ENCODE measurements at places on chromosomes 11 and 22.

- DNase-seq, result no peak
Measured at GRCh38 chr22:26646158-26646557, 11.2 kb upstream of the MIAT start.

DNA sequence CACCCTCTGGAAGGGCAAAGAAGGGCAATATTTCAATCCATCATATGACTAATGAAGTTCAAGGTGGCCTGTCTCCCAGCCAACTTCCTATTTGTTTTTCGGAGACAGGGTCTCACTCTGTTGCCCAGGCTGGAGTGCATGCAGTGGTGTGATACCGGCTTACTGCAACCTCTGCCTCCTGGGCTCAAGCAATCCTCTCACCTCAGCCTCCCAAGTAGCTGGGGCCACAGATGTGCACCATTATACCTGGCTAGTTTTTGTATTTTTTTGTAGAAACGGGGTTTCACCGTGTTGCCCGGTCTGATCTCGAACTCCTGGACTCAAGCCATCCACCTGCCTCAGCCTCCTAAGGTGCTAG is 13.4 kb downstream of the ABTB2 start:
- no peak for DNase-seq

- DNase-seq, result no peak
Measured at GRCh38 chr11:92775003-92775676, 194.3 kb upstream of the MTNR1B start.

- no peak for DNase-seq
Measured at GRCh38 chr11:20589796-20590195, 9.6 kb upstream of the SLC6A5 start.

GRCh38 chr22:49400941-49401598 is 426.6 kb downstream of the BRD1 start:
- no peak for DNase-seq

- no peak for DNase-seq
Measured at GRCh38 chr22:18063306-18063705, 14.5 kb upstream of the PEX26 start.

GRCh38 chr22:18065256-18065655 is 12.5 kb upstream of the PEX26 start:
- DNase-seq, result no peak

DNA sequence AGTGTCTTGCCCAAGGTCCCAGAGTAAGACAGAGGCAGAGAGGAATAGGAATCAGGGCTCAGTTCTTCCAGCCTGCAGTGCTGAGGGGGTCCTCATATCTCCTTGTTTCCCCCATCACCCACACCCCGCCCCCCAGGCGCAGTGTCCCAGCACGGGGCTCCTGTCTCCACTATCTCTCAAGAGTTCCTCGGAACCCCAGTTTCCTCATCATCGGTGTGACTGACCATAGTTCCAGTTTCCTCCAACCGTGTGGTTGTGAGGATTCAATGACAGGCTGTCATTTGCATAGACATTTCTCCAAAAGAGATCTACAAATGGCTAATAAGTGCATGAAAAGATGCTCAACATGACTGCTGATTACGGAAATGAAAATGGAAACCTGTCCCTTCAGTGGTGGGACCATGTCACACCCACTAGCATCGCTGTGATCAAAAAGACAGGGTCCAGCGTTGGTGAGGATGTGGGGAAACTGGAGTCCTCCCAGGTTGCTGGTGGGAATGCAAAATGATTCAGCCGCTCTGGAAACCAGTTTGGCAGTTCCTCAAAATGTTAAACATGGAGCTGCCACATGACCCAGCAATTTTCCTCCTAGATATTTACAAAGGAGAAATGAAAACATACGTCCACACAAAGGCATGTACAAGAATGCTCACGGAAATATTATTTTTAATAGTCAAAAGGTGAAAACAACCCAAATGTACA is 31.8 kb upstream of the PDGFB start:
- no peak for DNase-seq

GRCh38 chr22:24323695-24324094 is 53.1 kb downstream of the SPECC1L start:
- no peak for DNase-seq

GRCh38 chr11:14331476-14332136 is 27.4 kb downstream of the RRAS2 start:
- no peak for DNase-seq

DNA sequence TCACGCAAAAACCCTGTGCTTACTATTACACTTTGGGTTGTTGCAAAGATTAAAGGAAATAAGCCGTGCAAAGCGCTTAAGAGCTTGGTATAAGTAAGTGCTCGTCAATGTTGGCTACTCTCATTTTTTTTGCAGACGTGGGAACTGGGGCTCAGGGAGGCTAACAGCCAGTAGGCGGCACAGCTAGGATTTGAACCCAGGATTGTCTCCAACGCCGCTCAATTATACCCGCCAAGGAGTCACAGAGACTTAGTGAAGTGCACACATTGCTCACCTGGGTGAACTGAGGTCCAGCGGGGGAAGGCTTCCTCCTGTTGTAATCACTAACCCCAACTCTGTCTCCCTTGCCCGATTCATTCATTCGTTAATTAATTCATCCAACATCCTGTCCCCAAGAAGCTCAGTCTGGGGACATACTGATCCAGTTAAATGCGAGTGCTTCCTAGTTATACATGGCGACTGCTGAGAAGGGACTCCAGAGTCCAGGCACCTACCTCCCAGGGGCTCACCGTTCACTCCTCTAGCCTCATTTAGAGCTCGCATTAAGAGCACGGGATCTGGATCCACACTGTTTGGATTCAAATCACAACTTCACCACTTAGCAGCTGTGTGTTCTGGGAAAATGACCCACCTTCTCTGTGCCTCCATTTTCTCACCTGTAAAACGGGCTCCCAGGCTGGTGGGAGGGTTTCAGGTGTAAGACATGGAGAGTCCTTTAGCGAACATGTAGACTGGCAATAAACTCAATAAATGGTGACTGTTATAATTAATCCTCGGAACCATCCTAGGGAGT is 838 bp upstream of the MTFP1 start:
- no peak for DNase-seq

DNA sequence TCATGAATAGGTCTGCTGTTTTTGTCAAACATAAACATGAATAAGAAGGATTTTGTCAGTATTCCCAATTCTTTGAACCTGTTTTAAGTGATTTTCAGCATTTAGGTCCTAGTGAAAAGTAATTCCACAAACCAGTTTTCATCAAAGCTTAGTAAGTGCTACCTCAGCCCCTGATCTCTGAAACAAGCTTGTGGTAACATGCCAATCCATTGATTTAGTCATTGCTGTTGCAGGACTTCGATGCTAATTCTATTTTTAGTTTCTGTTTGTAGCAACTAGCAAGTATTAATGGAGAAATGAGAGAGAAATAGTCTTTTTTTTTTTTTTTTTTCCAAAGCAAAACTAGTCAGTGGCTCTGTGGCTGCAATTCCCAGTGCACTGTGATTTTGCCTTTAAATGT is 91.4 kb downstream of the JRKL start:
- no peak for DNase-seq

DNA sequence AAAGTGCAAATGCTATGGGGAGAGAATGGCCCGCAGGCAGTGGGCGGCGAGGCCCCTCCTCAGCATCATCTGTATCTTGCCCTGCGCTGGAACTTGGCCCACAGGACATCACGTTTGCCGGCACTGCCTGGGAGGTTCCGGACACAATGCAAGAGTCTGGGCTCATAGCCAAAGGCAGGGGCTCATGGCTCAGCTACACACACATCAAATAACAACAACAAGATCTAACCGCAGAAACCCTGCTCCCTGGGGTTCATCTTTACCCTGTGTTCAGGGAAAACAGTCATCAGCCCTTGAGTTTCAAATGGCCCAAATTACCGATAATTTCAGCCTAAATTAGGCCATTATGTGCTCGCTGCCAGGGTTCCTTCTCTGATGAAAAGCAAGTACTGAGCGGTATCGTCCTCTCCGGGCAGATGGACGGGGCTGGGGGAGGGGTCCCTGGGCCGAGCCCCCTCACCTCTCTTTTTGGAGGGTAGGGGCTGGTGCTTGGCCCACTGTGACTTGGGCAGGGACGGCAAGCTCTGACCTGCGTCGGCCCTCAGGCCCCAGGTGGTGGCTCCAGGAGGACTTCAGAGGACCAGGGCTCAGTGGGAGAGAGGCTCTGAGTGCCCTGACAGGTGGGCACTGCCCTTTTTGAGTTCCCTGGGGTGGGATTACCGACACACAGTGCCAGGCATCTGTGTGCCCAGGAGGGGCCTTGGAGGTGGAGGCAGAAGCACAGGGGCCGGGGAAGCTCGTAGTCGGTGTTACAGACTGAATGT is 25.0 kb upstream of the GAL start:
- no peak for DNase-seq

- DNase-seq, result no peak
Measured at GRCh38 chr11:89495951-89496350, 4.8 kb upstream of the NOX4 start.

GRCh38 chr11:64028398-64029115 is 7.2 kb upstream of the FLRT1 start:
- no peak for DNase-seq

DNA sequence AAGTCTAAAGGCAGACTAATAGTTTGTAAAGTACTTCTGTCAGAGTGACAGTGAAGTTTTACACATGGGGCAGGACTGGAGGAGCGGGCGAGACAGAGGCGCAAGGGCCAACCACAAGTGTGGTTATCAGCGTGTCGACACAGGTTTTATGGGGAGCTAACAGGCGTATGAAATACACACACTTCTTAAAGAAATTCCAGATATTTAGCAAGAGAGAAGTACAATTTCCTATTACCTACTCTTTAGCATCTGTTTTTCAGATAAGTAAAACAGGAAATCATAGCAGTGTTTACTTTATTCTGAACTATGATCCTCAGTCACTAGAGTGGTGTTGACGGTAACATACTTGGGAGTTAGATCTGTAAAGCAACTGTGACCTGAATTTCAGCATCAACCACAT is 22.5 kb downstream of the VSIG10L2 start:
- peak; percentile 26 for DNase-seq

- no peak for DNase-seq
Measured at GRCh38 chr11:113664981-113665710, 41.0 kb downstream of the TMPRSS5 start.

GRCh38 chr11:2358754-2359442 is 18.2 kb upstream of the CD81 start:
- DNase-seq, result no peak

DNA sequence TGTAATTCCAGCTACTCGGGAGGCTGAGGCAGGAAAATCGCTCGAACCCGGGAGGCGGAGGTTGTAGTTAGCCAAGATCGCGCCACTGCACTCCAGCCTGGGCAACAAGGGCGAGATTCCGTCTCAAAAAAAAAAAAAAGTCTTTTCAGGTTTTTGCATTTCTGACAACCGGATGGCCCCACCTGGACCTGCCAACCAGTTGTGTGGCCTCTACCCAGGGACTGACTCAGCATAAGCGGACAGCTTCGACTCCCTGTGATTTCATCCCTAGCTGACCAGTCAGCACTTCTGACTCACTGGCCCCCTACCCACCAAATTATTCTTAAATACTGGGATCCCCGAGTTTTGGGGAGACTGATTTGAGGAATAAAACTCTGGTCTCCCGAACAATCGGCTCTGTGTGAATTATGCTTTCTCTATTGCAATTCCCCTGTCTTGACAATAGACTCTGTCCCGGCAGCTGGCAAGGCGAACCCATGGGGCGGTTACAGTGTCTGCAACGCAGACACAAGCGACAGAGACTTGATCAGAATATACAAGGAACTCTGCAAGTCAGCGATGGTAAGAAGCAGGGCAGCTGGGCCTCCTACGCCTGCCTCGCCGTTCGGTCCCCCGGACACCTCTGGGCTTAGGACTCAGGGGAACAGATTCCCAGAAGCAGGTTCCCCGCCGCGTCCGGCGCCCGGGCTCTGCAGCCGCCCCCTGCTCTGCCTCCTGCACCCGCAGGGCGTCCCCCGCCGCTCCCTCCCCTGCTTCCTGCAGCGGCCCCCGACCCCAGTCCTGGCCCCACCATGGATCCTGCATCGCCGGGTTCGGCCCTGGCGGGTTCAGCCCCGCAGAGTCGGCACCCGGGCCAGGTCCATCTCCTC is 741 bp upstream of the TALDO1 start:
- no peak for DNase-seq

- peak; percentile 44 for DNase-seq
Measured at GRCh38 chr11:134242376-134242775, 10.8 kb downstream of the THYN1 start.

- no peak for DNase-seq
Measured at GRCh38 chr22:46596819-46597218, 23.4 kb upstream of the GRAMD4 start.

- no peak for DNase-seq
Measured at GRCh38 chr11:117171007-117171403, 7.5 kb upstream of the SIDT2 start.

DNA sequence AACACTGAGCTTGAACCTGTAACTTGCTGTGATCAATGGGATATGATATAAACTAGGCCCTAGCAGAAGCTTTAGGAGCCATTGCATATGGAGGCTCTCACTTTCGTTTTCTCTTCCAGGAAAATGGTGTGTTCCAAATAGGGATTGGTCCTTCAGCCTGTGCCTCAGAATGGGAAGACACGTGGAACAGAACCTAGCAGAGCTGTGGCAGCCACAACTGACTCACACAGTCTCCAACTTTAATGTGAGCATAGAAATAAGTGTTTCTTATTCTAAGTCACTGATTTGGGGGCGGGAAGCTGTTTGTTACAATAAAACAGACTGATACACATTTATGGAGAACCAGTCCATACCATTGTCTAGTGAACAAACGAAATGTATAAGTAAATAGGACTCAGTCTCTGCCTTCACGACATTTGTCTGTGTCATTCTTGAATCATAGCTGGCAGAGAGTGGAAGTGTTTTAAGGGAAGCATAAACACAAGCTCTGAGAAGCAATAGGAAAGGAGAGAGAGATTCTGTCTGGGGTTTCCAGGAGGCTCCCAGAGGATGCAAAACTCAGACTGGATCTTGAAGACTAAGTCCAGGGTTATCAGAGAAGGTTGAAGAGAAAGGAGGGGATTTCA is 97.3 kb downstream of the GALNT18 start:
- DNase-seq, result no peak

DNA sequence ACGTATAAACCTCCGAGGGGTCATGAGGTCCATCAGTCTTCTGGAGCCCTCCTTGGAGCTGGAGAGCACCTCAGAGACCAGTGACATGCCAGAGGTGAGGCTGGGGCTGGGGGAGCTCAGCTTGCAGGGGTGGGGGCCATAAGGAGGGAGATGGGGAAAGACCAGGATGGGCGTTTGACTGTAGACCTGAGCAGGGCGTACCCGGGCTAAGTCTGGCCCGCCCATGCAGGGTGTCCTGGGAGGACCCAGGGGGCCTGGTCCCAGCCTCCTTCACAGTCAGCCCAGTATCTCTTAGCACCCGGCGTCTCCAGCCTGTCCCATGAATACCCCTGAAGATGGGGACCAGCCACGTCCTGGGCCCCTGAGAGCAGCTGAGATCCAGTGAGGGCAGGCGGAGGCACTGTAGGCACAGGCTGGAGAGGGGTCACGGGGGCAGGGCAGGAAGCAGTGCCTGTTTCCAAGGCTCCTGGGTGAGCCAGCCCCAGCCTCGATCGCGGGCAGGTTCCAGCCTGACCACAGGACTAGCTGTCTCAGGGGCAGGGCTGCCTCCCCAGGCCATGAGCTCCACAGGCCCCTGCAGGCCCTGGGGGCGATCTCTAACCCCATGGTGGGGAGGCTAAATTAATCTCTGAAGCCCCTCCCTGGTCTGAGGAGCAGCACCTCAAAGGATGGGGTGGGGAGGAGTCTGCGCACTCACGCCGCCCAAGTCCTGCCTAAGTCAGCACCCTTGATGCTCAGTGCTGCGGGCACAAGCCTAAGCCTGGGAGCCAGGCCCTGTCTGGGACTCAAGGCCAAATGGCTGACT is 7.1 kb downstream of the SSH3 start:
- DNase-seq, result no peak

Data from AML-193 (cell line).